Mucosa of gallbladder (tissue), 1 donor: ENCODE measurements at places on chromosomes 5 and 9. TPM values are rescaled to one million over a fixed set of nuclear protein-coding genes. Genes with fewer than 3 reads are reported as not detected.

TAF11L5 gene
- not detected for total RNA-seq

DNA sequence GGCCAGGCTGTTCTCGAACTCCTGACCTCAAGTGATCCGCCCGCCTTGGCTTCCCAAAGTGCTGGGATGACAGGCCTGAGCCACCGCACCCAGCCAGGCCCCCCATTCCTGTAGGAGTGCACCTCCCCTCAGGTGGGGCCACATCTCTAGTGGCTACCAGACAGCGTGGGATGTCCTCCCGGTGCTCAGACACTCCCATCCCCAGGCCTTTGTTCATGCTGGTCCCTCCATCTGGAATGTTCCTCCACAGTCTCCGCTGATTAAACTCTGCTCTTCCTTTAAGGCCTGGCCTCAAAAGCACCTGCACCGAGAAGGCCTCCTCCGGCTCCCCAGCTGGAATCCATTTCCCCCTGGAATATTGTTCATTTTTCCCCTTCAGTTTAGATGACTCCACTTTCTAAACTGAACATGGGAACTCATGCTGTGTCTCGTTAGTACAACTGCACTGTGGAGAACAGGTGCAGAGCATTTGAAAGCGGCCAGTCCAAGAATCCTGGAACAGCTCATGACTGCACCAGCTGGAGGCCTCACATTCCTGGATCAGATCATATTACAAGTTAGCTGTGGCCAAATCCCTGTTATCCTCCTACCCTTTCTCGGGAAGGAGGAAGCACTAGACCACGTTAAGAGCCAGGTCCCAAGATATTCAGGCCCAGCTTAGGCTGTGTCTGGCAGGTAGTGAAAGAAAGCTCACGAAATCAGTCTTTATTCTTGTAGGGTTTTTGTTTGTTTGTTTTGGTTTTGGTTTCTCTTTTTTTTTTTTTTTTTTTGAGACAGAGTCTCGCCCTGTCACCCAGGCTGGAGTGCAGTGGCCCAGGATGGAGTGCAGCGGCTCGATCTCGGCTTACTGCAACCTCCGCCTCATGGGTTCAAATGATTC lies 10.8 kb upstream of the PRRC2B start:
- peak; percentile 66 for DNase-seq

ANXA6 gene
- 153 TPM for total RNA-seq

- DNase-seq = no peak
Observed at GRCh38 chr5:4129523-4129922, 533.9 kb downstream of the IRX1 start.

DNA sequence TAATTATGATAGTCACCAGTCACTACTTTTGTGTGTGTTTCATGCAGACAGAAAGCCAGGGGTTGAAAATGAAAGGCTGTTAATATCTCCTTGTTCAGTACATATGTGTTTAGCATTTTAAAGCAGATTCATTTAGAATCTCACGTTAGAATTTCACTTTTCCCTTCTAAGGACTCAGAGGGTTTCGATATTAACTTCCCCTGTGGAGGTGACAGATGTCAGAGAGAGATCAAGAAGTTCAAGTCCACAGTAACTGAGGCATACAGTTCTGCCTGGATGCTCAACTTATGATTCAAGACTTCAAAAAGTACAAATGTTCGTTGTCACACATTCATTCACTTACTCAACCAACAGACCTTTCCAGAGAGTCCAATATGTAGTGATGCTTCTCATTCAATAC lies 251.1 kb downstream of the EBF1 start:
- DNase-seq = no peak
